ENCODE measurements at places on chromosomes 2 and 18. TPM values are rescaled to one million over a fixed set of nuclear protein-coding genes. Genes with fewer than 3 reads are reported as not detected.

The EIPR1 gene
- total RNA-seq, result 27.6 TPM

The PROC gene
- 0.37 TPM for total RNA-seq

The RMC1 gene
- total RNA-seq, result 21.3 TPM

The SUMO1 gene
- 202 TPM for total RNA-seq

The MC4R gene
- not detected for total RNA-seq

DNA sequence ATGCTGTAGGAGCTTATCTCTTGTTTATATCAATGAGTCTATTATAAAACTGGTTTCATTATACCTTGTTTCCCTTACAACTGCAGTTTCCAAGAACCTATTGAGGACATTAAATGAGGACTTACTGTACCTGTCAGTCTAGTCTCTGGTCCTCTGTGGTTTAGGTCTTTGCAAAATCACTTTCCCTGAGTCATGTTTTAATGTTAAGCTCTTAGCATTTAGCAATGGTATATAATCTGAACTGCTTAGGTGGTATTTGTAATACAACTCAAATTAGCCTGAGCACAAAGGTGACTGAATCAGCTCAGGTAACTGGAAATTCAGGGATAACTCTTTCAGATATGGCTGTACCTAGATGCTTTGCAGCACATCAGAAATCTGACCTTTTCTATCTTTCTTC lies 418.3 kb upstream of the SPRED2 start:
- H3K27ac ChIP-seq, result no peak overlapping the region
- no peak overlapping the region for H3K4me3 ChIP-seq
- no peaks in the 10 kb centered on the region for H3K4me1 ChIP-seq
- no peaks in the 10 kb centered on the region for H3K36me3 ChIP-seq
- H3K27me3 ChIP-seq, result no peaks in the 10 kb centered on the region

Data from H9 (cell line).